Stimulated activated CD8-positive, alpha-beta memory T cell treated with anti-CD3 and anti-CD28 coated beads, Interleukin-4, amount 100 ng/mL, for 48 hours (primary cell): ENCODE measurements at places on chromosomes 2 and 18.

- DNase-seq, result no peak
Measured at GRCh38 chr2:157758586-157758985, 117.5 kb downstream of the ACVR1 start.

DNA sequence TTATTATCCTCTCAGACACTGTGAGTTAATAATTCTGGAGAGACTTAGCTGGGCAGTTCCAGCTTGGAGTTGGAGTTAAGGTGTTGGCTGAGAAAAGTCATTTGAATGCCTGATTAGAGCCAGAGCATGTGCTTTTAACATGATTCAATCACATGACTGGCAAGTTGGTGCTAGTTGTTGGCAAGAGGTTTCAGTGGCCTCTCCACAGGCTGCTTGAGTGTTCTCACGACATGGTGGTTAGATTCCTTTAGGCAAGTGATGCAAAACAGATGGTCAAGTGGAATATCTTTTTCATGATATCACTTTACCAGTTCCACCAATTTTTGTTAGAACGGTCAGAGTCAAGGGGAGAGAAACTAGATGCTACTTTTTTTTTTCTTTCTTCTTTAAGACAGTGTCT lies 262.7 kb upstream of the FN1 start:
- no peak for DNase-seq

DNA sequence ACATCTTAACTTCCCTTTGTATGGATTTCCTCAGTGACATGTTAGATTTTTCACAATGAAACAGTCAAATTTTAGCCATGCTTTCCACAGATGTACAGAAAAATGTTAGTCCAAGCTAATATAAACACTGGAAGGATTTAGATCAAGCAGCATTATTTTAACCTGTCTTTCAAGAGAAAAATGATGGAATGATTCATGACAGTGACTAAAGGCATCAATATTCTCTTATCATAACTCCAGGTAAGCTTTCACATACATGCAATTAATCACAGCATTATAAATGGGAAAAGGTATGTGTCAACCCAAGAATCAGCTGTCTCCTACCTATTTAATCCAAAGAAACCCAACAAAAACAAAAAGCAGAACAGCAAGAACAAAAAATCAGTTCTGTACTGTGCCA lies 92.7 kb downstream of the NCKAP5 start:
- no peak for DNase-seq

- DNase-seq, result no peak
Measured at GRCh38 chr2:219500135-219500534, 1.4 kb downstream of the GMPPA start.

DNA sequence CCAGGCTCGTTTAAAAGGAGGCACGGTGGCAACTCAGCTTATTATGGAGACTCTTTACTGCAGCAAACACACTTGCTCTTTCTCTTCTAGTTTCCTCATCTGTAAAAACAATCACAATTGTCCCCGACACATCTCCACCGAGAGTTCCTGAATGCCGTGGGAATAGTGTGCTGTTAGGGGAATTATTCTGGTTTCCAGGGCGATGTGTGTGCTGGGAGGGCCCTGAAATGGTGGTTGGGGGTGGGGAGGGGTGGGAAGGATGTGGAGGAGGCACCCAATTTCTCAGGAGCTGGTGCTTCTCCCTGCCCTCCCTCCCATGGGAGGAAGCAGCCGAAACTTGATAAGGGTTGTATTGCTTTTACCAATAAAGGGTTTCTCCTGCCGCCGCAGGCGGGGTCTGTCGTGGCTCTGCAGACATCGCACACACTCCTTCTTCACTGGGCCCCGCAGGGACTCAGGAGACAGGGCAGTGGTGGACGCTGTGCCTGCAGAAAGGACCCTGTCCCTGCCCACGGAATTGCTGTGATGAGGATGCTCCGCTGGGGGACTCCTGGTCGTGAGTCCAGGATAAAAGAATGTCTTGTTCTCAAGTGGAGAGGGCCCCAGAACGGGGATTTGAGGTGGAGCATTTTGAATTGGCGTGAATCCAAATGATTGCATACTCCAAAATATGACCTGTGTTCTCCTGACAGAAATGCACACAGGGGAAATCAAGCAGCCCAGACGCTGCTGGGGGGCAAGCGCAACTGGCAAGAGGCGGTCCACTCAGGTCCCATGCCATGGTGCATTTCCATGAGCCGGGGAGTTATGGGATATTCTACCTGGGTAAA lies 119.2 kb downstream of the ACKR3 start:
- no peak for DNase-seq

DNA sequence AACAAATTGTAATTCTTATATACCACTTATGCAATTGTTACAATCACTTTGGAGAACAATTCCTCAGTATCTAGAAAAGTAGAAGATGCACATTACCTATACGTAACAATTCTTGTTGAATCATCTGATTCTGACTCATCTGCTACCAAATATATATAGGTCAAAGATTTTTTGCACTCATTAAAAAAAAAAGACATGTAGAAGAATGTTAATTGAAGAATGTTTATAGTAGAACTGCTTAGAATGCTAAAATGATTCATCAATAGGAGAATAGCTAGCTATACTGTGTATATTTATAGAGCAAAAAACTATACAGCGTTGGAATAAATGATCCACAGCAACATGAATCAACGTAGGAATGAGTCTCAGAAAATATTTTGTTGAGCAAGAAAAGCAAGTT lies 29.5 kb upstream of the STAT1 start:
- no peak for DNase-seq

DNA sequence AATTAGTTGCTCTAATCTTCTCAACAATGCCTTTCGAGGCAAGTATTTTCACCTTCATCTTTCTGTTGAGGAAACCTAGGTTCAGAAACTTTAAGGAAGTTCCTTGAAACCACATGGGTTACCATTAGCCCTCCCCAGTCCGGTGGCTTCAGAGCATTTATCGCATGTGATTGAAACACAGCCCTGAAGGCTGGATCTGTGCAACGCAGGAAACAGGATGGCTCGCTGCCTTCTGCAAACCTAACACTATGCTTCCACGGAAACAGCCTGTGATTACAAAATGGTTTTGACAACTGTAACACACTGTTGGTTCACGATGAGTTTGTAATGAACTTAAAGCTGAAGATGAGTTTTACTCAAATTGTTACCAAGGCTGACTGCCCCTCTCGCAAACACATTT lies 68.5 kb downstream of the EPB41L3 start:
- no peak for DNase-seq

GRCh38 chr18:68448736-68449135 lies 266.2 kb downstream of the TMX3 start:
- DNase-seq, result no peak

GRCh38 chr2:237143676-237144440 lies 58.2 kb downstream of the COPS8 start:
- DNase-seq, result no peak

DNA sequence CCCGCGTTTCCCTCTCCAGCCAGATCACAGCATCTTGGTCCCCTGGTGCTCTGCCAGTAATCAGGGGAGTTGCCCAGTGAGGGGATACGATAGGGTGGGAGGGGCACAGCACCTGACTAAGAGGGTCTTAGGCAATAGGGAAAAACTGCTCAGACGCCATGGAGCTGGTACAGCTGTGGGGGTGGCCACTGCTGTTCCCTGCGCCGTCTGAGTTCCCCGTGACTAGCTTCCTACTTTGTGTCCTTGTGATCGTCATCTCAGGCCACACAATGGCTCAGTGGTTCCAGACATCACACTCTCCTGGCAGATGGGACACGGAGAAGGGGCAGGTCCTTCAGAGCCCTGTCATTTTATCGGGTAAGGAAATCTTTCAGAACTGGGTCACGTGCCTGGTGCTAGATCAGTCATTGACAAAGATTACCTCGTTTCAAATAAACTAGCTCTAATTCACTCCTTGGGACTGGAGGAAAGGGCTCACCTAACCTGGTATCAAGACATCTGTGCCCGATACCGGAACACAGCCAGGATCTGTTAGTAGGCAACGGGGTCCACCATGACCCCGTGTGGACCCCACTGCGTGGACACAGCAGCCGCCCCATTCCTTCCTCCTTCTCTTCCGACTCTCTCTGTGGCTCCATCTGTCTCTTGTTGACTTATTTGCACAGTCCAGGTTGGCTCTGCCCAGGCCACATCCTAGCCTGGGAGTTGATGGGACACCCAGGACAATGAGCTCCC lies 101.6 kb downstream of the PTGR3 start:
- DNase-seq, result peak; percentile 1

DNA sequence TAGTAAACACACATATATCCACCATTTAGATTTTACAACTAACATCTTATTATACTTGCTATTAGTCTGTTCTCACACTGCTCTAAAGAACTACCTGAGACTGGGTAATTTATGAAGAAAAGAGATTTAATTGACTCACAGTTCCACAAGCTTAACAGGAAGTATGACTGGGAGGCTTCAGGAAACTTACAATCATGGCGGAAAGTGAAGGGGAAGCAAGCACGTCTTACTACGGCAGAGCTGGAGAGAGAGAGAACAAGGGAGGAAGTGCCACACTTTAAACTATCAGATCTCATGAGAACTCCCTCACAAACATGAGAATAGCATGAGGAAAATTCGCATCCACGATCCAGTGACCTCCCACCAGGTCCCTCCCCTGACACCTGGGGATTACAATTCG lies 240.7 kb downstream of the CAMKMT start:
- no peak for DNase-seq

DNA sequence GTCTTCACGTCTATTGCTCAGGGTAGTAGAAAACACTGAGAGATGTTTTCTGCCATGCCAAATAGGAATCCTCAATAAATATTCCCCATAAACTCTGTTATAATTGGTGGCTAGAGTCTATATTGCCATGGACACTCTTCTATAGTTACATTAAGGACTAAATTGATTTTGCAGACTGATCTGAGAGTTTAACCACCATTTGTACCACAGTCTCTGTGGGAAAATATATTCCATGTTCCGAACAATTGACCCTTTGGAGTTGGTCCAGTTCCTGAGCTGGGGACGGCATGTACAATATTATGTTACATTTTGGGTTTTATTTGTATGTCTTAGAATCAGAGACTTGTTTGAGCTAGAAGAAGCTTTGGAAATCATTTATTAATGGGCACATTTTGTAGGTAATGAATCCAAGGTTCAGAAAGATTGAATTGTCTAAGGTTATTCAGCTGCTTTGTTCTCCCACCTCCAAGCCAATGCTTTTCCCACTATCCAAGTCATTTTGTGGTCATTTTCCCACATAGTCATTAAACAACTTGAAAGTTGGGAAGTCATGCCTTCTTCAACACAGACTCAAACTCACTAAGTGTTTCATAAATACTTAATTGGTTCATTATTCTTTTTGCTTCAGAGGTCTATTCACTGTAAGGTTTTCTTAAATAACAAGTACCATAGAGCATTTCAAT lies 5.1 kb upstream of the PPP1CB start:
- no peak for DNase-seq

DNA sequence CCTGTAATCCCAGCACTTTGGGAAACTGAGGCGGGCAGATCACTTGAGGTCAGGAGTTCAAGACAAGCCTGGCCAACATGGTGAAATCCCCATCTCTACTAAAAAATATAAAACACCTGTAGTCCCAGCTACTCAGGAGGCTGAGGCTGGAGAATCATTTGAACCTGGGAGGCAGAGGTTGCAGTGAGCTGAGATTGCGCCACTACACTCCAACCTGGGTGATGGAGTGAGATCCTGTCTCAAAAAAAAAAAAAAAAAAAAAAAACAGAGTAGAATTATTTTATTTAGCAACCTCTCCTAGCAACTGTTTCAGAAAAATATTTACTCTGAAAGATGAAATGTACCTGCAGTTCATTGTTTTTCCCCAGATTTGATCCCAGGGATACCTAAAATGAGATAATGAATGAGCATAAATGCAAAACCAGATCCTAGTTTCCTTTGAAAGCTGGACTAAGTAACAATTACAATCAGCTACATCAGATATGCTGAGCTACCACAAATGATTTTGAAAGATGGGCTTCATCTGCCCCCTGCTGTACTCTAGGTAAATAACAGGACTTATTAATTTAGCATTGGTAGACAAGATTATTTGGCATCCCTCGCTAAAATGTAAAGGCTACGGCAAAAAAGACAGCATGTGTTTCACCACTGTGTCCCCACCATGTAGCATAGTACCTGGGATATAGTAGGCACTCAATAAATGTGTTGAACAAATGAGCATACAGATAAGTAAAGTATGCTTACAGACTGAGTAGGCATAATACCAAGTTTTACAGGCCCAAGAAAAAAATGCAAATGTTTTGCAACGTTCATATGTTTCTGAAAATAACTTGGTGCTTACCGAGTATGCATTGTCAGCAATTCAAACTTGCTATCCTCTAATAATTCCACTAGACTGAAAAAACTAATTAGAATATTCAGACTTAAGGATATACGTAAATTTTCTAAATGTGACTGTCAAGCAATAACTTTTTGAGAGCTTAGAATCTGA lies 102.5 kb downstream of the ATL2 start:
- no peak for DNase-seq

- no peak for DNase-seq
Measured at GRCh38 chr2:236744281-236744705, 174.7 kb downstream of the ACKR3 start.

DNA sequence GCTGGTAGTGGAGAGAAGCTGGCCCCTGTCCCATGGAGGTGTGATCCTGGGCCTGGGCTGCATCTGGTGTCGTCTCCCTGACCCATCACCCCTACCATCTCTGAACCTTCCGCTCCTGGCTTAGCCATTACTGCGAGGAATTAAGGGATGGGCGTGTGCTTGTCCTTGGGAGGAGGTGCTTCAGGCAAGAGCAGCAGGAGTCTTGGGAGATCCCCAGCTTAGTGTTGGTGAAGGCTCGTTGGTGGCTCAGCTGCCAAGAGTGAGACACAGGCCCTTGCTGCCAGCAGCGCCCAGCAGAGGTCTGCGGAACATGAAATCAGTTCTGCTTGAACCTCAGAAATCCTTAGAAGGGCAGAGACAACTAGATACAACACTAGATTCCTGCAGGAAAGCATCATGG lies 59.9 kb upstream of the TGFA start:
- DNase-seq, result no peak

GRCh38 chr2:165560377-165560988 lies 91.0 kb downstream of the CSRNP3 start:
- DNase-seq, result no peak

GRCh38 chr2:23301136-23301535 lies 83.8 kb upstream of the KLHL29 start:
- no peak for DNase-seq

DNA sequence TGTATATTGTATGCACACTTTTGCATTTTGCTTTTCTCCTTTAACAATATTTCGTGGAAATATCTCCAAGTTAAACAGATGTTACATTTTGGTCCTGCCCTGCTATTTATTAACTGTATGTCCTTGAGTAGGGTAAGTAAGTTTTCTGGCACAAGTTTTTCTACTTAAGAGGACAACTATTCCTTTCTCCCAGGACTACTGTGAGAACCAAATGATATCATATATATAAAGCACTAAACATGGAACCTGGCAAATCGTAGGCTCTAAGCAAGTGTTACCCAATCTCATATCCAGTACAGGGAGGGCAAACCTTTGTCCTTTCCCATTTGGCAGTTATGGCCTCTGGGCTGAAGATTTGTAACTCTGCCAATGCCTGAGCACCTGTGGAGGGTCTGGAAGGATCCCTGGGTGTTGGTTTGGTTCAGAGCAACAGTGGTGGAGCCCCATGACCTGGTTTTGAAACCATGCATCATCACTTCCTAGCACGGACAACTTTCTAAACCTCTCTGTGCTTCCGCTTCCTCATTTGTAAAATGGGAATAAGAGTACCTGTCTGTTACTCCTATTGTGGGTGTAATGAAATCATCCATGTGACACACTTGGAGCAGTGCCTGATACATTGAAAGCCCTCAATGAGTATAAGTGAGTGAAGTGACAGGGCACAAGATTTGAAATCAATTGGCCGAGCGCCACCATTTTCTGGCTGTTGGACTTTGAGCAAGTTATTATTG lies 28.3 kb upstream of the ICOS start:
- DNase-seq, result no peak
